ENCODE measurements at places on chromosomes 16 and 17. TPM values are rescaled to one million over a fixed set of nuclear protein-coding genes. Genes with fewer than 3 reads are reported as not detected.

SPAG5 gene
- 15.2 TPM for total RNA-seq

GPRC5C gene
- total RNA-seq: 47.8 TPM

UTS2R gene
- not detected for total RNA-seq

C1QTNF1 gene
- 31.4 TPM for total RNA-seq

RNF227 gene
- 5.1 TPM for total RNA-seq

SULT1A4 gene
- total RNA-seq: 9.5 TPM

GRCh38 chr16:47905771-47906170, 250.0 kb downstream of the ABCC12 start:
- DNase-seq: no peak

DNA sequence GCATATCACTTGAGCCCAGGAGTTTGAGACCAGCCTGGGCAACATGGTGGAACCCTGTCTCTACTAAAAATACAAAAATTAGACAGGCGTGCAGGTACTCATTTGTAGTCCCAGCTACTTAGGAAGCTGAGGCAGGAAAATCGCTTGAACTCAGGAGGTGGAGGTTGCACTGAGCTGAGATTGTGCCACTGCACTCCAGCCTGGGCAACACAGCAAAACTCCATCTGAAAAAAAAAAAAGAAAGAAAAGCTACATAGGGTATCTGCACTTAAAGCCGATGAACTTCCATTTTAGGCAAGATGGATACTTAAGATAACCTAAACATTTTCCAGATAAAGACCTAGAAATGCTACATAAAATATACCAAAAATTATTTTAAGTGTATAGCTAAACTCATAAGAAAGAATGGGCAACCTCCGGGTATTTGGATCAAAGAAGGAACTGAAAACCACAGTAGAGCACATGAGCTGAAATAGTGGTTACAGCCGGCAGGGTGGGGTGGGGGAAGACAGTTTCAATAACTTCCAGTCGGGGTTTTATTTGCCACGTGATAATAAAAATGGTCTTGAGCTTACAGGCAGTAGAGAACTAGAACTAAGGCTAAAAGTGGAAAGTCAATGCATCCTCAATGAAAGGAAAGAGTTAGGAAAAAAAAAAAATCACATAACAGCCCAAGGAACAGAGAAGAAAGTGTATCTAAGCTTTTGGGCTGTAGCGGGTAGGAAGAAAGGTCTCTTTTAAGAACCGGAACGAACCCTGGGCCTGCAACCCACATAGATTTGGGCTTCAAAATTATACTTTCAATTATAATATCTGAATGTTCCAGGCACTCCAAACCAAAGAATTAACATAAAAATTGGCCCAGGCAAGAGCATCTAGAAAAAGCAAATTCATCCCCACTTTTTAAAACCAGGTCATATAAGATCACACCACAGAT, 53.1 kb downstream of the CFDP1 start:
- no peak for DNase-seq

GRCh38 chr16:35636480-35637230, 2177.2 kb downstream of the TP53TG3F start:
- no peak for DNase-seq

GRCh38 chr16:83728492-83728891, 79.3 kb upstream of the HSBP1 start:
- DNase-seq: no peak

DNA sequence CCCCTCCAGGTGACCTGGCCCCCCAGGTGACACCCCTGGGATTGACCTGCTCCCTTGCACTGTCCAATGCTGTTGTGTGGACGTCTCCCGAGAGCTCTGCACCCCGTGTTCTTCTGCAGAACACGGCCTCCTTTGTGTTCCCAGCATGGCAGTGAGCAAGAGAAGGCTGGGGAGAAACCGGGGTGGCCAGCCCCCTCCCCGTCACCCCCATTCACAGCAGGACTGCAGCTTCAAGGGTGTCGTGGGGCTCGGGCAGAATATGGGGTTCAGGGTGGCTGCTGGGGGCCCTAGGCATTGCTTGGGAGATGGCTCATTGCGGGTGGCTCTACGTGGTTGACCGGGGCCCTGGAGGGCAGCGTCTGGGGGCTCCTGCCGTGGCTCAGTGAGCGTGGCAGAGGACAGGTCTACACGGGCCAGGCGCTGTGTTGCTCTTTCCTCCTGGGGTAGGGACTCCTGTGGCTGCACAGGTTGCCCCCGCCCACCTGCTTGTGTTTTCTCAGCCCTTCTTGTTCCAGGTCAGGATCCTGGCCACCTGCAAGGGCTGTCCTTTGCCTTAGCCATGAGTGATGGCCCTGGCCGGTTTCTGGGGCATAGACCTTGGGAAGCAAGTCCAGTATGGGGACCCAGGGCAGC, 12.5 kb downstream of the GSE1 start:
- no peak for DNase-seq

DNA sequence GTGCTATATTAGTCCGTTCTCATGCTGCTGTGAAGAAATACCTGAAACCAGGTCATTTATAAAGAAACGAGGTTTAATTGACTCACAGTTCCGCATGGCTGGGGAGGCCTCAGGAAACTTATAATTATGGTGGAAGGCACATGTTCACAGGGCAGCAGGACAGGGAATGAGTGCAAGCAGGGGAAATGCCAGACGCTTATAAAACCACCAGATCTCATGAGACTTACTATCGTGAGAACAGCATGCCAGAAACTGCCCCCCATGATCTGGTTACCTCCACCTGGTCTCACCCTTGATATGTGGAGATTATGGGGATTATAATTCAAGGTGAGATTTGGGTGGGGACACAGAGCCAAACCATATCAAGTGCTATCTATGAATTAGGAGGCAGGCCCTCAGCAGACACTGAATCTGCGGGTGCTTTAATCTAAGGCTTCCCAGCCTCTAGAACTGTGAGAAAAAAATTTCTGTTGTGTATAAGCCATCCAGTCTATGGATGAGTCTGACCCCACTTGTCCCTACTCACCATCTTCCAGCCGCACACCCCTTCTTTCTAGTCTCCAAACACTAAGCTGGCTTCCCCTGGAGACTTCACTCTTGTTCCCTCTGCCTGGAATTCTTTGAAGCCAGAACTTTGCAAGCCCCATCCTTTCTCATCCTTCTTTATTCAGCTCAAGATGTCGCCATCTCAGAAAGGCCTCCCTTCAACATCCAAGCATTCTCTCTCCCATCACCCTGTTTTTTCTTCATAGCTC, 772 bp upstream of the NUP93 start:
- no peak for DNase-seq

DNA sequence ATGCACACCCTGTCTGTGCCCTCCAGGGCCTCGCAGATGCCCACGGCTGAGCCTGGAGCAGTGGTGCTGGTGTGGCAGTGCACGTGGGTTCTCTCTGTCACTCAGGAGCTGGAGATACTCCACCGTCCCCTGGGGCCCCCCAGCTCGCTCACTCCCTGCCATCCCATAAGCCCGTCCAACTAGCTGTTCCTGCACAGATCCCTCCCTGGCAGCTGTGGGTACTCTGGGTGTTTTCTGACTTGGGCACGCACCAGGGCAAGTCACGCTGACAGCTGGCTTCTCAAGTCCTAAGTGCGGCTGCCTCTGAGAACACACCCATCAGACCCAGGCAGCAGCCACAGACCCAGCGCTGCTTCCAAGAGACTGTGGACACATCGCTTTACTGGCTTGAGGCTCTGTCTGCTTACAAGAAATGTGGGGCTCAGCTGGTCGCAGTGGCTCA, 25.4 kb upstream of the ITGB4 start:
- no peak for DNase-seq

DNA sequence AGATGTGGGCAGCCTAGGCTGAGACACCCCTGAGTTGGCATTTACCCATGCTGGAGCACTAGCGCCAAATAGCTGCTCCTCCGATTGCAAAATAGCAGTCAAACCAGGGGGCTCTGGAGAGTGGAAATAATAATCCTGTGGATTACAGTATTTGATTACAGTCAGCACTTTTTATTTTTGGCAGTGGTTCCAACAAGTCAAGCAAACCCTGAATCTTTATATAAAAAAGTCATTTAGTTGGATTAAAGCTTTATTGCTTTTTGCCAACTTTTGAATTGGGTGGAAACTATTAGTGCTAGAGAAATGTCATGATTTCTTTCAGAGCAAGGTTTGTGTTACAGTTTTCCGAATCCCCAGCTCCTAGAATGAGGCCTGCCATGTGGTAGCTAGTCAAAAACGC, 99.3 kb upstream of the FAM20A start:
- no peak for DNase-seq

DNA sequence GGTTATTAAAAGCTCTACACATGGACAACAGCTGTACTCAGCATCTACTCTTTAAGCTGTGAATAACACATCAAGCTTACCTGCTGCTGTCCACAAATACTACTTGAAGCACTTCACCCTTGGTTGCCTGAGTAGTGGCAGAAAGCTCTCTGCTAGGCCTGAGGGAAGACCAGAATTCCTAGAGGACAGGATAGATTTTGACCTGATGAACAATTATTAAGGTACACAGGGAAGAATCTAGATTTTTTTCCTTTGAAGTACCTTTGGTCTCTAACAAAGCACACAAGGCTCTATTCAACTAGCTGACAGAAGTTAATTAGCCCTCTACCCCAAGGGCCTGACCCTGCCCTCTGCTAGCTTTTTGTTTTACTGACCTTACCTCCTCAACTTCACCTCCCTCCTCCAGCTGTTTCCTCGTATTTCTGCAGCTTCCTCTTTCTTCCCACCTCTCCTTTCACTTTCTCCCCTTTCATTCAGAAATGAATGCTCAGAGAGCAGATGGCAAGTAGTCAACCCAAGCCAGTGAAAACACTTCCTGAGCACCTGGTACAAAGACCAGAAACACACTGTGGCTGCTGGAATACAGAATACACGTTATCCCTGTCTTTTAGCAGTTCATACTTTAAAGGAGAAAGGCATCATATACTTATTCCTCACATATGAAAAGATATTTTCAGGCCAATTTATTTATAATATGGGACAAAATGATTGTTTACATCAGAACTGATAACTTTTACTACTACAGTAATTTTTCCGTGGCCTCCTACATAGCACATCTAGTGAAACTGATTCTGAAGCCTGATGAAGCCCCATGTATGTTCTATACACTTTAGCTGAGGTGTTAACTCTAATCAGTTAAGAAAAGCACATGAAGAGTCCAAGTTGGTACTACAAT, 5.7 kb upstream of the VEZF1 start:
- no peak for DNase-seq

- DNase-seq: no peak
Measured at GRCh38 chr16:78122774-78123315, 23.4 kb downstream of the WWOX start.

DNA sequence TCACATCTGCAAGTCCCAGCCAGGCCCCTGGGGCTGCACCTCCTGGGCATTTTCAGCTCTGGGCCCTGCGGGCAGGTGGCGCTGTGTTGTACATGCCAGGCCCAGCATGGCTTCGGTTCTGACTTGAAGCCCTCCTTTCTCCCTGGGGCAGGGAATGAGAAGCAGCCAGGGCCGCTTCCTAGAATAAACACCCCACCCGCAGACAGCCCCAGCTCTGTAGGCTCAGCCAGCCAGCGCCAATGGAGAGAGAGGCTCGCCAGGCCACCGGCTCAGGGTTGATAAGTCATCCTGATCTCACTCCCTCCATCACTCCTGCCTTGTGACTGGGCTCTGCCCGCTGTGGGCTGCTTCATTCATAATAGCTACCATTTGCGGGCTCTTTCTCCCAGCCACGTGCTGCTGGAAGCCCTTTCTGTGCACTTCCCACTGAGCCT, 6.0 kb upstream of the GLIS2 start:
- no peak for DNase-seq

GRCh38 chr17:58420827-58421226, 3.5 kb upstream of the RNF43 start:
- DNase-seq: no peak

- DNase-seq: peak; percentile 84
Measured at GRCh38 chr16:2082983-2083364, 35.2 kb downstream of the TSC2 start.

DNA sequence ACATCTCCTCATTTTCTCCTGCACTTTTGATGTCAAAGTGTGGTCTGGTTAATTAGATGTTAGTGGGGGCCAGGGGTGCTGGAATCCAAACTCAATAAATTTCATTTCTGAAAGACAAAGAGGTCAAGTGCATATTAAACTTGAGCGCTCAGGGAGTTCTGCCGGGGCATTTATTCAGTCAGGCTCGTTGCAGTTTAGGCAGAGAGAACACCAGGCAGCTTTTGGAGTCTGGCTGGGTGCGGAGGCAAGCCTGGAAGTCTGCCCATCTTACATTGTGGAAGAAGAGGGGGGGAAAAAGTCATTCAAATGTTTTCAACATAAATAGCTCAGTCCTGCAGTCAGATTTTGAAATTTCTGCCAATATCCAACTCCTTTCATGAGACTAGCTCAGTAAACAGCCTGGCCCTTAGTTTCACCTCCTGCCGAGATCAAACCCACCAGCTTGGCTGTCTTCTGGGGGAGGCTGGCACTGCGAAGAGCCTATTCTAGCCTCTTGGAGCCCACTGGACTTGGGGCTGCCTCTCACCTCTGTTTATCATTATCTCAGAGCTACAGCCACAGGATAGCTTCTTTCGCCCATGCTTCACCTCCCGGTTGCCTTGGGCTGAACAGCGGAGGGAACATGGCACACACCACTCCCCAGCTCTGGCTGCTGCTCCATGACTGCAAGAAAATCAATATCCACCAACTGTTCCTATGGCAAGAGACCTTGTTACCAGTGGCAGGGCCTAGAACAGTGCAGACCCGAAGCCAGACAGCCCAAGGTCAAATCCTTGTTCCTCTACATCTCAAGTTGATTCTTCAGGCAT, 177.4 kb upstream of the CDH5 start:
- no peak for DNase-seq

GRCh38 chr17:11278186-11278991, 37.4 kb downstream of the SHISA6 start:
- DNase-seq: no peak

- no peak for DNase-seq
Measured at GRCh38 chr16:72827866-72828265, 220.1 kb downstream of the ZFHX3 start.

GRCh38 chr17:47999582-47999981, 28.7 kb downstream of the CDK5RAP3 start:
- no peak for DNase-seq

GRCh38 chr16:67356396-67356795, 29.8 kb downstream of the LRRC36 start:
- no peak for DNase-seq

GRCh38 chr17:81993729-81994592, 16.5 kb downstream of the ASPSCR1 start:
- peak; percentile 59 for DNase-seq

GRCh38 chr16:47568351-47568750, 107.2 kb downstream of the PHKB start:
- DNase-seq: no peak

DNA sequence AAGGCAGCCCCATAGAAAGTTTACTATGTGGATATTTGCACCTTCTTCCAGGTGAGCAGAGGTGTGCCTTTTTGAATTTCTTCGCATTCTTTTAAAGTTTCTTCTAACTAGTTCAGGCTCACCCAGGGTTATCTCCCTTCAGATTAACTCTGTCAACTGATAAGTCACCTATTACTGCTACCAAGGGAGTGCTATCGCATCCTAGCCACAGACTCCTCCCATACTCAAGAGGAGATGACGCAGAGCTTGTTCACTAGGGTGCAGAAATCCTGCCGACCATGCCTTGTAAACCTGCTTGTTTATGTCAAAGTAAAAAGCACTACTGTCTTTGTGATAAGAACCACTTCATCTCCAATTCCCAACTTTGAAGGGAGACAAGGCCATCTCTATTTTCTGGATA, 390.1 kb downstream of the RBFOX1 start:
- no peak for DNase-seq

Data from left lung (tissue), 14 donors.